ENCODE measurements at places on chromosomes 1 and 21.

GRCh38 chr1:228848406-228848805, 113.1 kb downstream of the RHOU start:
- DNase-seq: no peak

GRCh38 chr1:87278825-87279535, 49.7 kb upstream of the LMO4 start:
- no peak for DNase-seq

GRCh38 chr21:17789656-17790055, 29.5 kb downstream of the C21orf91 start:
- DNase-seq: no peak

- DNase-seq: peak; percentile 39
Measured at GRCh38 chr21:40386294-40386911, 460.6 kb downstream of the DSCAM start.

DNA sequence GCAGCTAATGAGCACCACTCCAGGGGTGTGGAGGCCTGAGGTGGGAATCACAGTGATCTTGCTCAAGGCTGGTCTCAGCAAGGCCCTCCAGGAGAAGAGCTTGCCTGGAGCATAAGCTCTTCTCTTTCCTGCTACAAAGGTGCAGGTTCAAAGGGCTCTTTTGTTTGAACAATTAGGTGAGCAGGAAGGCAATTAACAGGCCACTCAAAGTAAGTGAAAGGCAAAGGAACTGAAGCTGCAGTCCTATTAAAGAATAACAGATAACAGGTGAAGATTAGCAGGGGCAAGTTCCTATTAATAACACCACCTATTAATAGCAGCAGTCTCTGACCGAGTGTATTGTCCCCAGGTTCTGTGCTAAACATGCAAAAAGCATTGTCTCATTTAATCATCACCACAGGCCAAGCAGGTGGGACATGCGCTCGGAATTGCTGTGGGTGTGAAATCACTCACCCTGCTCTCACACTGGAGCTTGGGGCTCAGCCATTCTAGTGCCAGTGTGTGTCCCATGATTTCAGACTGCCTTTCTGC, 113.8 kb downstream of the RHOU start:
- no peak for DNase-seq
